Fibroblast of upper back skin (primary cell): ENCODE measurements at places on chromosomes 3 and 15.

GRCh38 chr15:43931119-43931518 lies 104.3 kb downstream of the WDR76 start:
- no peak for DNase-seq

DNA sequence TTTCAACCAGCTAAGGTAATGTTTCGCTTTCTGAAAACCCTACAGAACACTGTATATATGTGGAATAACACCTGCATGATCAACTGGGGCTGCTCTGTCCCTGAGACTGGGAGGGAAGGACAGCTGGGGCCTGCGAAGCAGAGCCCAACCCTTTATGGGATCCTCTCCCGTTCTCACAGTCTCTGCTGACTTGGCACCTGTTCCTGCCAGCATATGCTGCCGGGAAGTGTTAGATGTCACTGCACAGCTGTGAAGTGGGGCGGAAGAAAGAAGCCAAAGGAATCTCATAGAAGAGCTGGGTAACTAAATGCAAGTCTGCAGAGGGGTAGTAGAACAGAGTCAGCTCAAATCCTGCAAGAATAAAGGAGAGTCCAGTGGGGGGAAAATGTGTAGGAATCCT lies 29.6 kb downstream of the LRRC3B start:
- peak; percentile 0 for DNase-seq

DNA sequence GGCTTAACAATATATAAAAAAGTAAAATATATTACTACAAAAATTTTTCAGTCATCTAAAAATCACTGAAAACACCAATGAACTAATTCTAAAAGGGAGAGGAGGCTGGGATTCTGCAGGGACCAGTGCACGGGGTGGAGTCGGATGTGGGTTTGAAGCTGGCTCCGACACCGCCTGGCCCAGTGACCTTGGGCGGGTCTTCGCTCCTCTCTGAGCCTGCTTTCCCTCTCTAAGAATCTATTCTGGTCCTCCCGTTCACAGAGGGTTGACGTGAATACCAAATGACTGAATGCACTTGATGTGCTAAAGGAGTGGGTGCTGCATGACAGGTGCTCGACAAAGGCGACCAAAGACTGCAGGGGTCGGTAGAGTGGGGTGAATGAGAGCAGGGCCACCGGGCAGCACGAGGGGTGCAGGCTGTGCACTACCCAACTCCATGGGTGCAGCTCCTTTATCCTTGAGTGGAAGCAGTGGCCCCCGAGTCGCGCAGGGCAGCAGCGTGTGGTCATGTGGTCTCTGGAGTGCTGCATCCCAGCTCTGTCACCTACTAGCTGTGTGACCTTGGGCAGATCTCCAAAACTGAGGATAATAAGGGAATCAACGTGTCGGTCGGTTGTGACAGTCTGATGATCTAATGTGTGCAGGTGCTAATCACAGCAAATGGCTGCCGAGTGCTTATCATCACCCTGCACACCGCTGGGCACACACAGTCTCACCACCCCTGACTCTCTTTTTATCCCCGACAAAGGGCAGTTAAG lies 8.6 kb upstream of the IQSEC1 start:
- no peak for DNase-seq

DNA sequence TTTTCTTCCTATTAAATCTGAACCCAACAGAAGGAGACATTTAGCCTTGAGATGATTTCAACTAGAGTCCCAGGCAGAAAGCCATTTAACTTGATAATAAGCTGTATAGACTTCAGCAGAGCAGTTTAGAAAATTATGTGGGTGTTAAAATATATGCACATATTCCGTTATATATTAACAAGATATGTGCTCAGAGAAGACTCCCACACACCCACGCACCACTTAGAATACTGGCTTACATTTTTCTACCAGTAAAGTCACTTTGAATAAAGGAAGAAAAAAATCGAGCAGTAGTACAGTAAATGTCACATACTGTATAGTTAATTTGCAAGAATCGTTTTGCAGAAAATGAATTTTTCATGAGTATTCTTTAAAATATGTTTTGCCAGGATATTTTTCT lies 599.3 kb downstream of the FGF12 start:
- DNase-seq = no peak

GRCh38 chr3:107810171-107811071 lies 280.4 kb downstream of the CD47 start:
- peak; percentile 45 for DNase-seq

DNA sequence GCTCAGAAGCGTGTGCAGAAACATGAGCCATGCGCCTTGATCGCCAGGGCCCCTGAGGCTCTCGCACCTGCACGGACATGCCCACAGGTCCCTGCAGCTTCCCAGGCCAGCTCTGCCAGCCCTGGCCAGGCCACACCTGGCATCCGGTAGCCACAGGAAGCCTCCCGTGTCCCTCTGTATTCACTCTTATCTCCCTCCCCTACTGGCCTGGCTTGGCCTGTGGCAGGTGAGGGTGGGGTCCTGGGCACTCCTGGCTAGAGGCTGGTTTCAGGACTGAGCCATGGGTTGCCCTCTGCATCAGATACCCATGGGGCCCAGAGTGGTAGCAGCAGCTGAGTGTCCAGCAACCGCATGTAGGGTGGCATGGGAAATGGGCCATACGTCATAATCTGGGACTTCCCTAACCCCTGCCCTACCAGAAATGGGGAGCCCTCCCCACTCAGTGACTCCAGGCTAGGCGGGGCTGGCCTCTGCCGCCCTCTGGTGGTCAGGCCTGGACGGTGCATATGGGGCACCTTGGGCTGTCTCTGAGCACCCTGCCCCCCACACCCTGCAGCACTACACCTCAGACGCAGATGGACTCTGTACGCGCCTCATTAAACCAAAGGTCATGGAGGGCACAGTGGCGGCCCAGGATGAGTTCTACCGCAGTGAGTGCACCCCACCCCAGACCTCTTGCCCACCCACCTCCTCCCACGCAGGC lies 12.6 kb upstream of the LMAN1L start:
- peak; percentile 48 for DNase-seq

DNA sequence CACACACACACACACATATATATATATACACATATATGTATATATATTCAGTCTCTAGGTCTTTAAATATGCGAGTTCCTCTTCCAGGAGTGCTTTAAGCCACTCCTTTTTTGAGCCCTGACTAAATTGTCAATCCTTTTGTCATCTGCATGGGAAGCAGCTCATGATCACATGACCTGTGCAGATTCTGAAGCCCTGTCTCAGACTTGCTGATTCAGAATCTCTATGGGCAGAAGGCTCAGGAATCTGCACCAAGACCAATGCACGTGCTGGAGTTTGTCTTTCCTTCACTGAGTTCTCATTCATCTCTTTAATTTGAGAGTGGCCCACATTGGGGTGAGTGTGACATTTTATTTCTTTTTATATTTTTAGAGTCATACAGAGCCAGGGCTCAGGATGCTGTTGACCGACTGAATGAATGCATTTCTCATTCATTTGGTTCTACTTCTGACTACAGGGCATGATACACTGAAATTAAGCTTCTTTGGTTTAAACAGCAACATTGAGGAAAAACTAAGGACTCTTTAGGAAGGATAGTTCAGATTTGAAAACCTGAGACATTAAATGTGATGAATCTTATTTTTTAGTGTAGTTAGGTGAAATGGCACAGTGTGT lies 307.5 kb downstream of the EDEM1 start:
- DNase-seq = no peak

- peak; percentile 87 for DNase-seq
Measured at GRCh38 chr3:170809007-170809974, 60.7 kb downstream of the RPL22L1 start.

DNA sequence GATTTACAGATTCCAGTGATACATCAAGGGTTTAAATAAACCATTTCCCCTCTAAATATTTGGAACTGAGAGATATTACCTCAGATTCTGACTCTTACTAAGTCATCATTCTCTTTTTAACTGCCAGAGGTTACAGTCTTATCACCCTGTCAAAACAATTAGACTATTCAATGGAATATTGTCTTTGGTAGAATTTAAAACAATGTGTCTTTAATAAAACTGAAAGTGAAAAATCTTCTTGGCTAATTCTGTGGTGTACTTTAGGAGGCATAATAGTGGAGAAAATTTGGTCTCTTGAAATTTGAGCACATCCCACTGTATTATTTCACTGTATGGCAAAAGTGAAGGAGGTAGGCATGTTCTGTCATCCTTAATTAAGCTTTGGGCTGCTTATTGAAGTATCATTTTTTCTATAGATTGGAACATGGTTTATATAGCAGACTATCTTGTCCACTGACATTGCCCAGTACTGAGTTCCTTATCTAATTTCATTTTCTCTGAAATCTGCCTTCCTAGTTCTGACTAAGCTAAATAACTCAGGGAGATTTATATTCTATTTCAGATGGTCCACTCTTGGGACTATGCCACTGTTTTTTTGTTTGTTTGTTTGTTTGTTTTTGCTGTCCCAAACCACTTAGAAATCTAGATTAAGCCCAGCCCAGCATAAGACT lies 48.0 kb upstream of the UTS2B start:
- DNase-seq = no peak

DNA sequence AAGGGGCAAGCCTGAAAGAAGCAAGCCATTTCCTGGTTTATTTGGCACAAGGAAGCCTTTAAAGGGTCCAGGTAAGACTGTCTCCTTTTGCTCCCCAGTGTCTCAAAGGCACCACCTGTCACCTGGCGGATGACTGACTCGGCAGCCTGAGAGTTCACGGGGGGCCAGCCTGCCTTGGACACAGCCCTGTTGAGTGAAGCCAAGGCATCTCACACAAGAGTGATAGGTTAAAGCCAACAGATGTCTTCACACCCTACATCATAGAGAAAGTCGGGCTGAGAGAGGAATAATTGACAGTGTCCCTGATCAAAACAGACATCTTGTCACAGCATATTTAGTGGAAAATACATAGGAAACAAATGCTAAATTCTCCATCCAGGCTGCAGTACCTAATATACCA lies 28.2 kb upstream of the LIPC start:
- no peak for DNase-seq

DNA sequence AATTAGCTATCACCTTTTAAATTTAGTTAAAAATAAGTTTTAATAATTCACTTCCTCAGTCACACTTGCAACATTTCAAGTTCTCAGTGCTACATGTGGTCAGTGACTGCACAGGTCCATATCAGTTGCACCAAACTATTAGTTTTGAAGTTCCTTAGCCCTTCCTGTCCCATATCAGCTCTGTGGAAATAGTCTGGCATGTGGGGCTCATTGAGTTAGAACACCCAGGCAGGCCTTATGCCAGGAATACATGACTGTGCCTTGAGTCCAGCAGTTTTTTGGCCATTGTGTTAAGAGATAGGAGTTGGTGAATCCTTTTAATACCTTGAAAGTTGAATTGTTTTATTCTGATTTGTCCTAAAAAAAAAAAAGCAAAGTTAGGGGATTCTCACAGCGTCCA lies 153.7 kb upstream of the BFSP2 start:
- DNase-seq = no peak

GRCh38 chr15:27570746-27571145 lies 528.4 kb downstream of the OCA2 start:
- DNase-seq = no peak

DNA sequence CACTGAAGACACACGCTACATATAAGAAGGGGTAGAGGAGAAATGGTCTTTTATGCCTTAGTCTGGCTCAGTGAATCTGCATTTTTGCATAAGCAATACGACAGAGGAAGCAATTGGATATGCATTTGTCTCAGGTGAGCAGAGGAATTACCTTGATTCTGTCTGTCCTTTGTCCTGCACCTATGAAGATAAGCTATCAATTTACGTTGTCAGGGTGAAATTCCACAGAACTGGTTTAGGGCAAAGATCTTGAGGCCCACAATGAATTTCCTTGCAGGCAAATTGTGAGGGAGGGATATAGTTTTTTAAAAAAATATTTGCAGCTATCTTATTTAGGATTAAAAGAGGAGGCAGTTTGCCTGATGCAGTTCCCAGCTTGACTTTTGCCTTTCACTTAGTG lies 31.6 kb upstream of the MASP1 start:
- DNase-seq = no peak

DNA sequence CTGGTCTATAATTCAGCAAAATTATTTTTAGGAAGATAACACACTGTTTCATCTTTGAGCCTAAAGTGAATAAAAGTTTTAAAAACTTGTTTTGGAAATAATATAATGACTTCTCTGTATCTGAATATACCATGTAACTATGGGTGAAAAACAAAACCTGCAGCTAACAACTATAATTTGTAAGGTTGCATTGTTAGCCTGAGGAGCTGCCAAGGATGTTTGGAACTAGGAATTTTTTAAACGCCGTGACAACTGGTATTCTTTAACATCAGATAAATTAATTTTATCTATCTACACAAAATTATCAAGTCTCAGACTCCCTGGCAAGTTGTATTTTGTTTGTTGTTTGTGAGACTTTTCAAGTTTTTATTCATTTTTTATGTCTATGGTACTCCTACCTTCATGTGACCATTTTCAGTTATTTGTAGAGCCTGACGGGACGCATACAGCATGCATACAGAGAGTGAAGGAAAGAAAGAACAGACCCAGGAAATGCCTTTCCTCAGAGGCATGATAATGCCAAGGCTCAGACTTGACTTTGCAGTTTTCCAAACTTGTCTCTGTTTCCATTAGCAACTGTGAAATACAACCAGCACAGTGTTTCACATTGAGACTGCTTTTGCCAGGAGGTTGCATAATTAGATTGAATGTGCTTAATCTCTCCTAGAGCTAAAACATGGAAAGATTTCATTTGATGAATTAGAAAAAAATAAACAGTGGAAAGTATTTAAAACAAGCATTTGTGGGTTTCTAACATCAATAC lies 60.8 kb upstream of the ARHGEF26 start:
- peak; percentile 36 for DNase-seq

DNA sequence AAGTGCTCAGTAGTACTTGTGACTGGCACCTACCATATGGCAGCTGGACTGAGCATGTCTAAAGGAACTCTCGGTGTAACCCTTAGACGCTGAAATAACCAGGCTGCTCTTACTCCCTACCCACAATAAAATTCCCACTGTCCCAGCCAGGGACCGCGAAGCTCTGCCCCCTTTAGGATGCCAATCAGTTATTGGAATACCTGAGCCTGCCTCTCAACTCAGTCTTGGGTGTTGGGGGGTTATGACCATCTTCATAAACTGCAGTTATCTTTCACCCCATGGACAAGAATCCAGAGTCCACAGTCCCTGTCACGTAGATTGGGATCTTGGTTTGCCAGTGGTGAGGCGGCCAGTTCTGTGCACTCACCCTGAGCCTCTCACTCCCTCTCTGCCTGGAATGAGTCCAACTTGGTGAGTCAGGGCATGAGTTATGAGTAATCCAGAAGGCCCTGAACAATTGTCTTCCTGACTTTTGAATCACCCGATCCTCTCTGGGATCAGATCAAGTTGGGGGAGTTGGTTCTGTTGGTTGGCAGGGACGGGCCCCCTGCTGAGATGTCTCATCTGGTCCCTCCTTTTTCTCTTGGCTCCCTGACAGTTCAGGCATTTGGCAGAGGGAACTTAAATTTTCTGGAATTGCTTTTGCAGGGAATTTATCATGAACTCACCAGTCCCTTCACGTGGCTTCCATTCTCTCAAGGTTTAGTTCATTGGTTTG lies 120.1 kb upstream of the UBE2E1 start:
- DNase-seq = peak; percentile 100

GRCh38 chr15:73589766-73590165 lies 43.4 kb downstream of the NPTN start:
- no peak for DNase-seq
